ENCODE measurements at places on chromosomes 1 and 21. TPM values are rescaled to one million over a fixed set of nuclear protein-coding genes. Genes with fewer than 3 reads are reported as not detected.

DNA sequence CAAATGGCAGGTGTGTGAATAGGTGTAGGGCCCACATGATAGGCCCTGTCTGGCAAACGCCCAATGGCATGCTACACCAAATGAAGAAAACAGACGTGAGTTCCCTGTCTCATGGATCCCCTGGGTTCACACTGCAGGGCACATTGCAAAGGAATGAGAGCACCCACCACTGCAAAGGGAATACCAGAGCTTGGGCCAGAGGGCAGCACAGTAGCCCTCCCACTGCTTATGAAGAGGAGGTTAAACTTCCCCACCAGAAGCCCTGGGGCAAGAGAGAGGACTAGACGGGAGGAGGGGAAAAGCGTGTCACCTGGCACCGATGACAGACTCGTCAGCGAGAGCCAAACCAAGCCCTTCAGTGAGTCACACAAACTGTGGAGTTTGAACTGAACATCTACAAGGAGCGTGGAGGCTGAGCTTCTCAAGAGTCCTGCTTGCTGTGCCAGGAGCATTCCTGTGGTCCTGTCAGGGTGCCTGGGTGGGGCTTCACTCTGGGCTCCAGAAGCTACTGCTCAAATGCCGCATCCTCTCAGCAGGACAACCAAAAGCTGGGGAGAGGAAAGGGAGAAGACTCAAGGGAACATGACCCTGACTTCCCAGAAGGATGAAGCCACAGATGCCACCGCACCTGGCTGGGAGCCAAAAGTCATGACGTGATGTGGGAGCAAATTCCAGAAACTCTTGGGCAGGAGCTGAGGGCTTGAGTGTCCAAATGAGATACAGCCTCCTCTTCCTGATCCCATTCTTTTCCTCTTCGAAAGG is 61.1 kb downstream of the TOMM20 start:
- peak; percentile 88 for DNase-seq

GRCh38 chr1:20474333-20474975 is 11.6 kb downstream of the CAMK2N1 start:
- DNase-seq: no peak

DNA sequence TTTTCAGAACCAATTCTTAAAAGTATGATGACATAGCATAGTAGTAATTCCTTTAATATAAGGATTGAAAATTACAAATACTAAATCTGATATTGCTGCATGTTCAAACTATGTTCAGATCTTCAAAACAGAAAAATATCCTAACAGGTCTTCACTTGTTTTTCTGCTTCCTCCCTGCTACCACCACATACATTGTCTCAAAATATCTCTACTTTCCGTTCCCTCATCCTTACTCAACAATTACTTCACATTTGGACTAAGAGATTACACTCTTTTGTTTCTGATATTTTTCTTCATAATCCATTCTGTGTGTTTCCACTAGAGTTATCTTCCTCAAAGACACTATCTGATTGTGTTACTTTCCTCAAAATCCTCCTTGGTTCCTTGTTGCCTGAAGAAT is 125.1 kb downstream of the NEK7 start:
- no peak for DNase-seq

DNA sequence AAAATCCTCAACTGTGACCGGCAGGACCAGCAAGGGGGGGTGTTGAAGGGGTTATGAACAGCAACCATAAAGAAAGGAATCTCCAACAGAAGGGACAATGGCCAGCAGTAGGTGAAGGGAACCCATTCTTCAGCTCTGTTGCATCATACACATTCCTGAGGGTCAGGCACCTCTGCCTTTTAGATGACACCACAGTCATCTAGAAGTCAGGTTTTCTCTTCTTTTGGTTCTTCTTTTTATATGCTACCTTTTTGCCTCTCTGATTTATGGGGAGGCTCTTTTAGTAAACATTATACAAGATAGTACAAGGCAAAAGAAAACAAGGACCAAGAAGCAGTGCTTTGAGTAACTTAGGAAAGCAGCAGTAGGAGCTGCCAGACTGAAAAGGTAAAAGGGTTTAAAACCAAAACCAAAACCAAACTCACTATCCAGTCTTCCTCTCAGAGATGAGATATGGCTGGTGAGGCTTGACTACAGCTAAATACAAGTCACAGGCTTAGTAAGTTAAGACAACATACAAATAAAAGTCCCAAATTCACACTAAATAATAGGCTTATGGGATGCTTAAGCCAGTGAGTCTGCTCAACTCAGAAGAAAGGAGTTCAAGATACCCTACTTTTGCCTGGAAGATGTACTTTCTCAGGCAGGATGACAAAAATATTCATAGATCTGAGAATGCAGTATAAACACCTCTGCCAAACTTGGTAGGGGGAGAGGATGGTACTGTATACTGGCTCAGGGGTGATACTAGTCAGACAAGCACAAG is 4.1 kb downstream of the TEX38 start:
- no peak for DNase-seq

GRCh38 chr1:212878418-212878817 is 20.3 kb downstream of the FLVCR1 start:
- DNase-seq: no peak

GRCh38 chr1:242243472-242243871 is 244.6 kb upstream of the MAP1LC3C start:
- peak; percentile 55 for DNase-seq

The ABCG1 gene
- 16.0 TPM for polyA plus RNA-seq

The ANXA9 gene
- polyA plus RNA-seq: 8.3 TPM

DNA sequence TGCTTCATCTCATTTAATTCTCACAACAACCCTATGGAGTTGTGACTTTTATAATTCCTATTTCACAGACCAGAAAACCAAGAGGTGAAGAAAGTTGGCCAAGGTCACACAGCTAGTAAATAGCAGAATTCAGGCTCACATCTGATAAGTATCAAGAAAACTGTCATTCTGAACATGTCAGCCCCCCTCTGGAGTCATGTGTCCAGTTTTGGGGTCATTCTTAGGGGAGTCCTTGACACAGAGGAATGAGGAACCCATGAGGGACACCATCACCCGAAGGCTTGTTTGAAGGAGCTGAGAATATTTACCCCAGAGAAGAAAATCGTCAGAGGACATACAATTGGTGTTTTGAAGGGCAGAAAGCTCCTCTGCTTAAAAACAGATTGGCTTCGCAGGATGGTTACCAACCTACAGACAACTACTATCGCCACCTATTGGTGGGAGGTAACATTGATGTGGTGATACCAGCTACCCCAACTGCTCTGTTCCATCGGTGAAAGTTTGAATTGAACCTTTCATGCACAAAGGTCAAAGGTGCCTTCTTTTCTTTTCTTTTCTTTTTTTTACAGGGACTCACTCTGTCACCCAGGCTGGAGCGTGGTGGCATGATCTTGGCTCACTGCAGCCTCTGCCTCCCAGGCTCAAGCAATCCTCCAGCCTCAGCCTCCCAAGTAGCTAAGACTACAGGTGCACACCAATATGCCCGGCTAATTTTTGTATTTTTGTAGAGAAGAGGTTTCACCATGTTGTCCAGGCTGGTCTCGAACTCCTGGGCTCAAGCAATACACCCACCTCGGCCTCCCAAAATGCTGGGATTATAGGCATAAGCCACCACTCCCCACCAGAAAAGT is 31.3 kb downstream of the NCMAP start:
- DNase-seq: no peak

GRCh38 chr1:168608796-168609715 is 32.7 kb downstream of the XCL1 start:
- DNase-seq: no peak

- no peak for DNase-seq
Observed at GRCh38 chr21:34807146-34807880, 138.5 kb downstream of the CLIC6 start.

DNA sequence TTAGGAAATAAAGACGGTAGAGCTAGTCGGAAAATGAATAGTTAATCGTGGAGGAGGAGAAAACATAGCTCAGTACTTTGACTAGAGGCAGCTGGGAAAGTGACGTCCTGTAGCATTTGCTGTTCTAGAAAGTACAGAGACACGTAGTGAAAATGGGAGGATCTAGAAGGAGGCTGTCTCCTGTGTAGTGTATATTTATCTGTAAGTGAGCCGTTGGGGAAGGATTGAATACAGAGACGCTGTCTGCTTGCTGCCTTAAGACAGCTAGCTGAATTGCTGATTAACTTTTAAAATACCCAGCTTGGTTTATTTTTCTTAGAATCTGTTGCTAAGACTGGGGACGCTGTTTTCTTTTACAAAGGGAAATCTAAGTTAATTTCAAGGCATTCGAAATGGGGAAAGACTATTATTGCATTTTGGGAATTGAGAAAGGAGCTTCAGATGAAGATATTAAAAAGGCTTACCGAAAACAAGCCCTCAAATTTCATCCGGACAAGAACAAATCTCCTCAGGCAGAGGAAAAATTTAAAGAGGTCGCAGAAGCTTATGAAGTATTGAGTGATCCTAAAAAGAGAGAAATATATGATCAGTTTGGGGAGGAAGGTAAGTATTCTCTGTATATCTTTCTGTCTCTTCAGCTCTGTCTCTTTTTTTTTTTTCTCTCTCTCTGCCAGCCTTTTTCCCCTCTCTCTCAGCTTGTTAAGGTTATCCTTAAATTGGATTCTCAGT is at the start of gene DNAJB4:
Gene DNAJB4, plus strand, starts transcription at position 221 of the 729 bp plus-strand sequence. Its CDS starts 172 bp downstream, at position 393.
- peak; percentile 85 for DNase-seq

- no peak for DNase-seq
Observed at GRCh38 chr1:172585348-172585747, 52.4 kb downstream of the SUCO start.

DNA sequence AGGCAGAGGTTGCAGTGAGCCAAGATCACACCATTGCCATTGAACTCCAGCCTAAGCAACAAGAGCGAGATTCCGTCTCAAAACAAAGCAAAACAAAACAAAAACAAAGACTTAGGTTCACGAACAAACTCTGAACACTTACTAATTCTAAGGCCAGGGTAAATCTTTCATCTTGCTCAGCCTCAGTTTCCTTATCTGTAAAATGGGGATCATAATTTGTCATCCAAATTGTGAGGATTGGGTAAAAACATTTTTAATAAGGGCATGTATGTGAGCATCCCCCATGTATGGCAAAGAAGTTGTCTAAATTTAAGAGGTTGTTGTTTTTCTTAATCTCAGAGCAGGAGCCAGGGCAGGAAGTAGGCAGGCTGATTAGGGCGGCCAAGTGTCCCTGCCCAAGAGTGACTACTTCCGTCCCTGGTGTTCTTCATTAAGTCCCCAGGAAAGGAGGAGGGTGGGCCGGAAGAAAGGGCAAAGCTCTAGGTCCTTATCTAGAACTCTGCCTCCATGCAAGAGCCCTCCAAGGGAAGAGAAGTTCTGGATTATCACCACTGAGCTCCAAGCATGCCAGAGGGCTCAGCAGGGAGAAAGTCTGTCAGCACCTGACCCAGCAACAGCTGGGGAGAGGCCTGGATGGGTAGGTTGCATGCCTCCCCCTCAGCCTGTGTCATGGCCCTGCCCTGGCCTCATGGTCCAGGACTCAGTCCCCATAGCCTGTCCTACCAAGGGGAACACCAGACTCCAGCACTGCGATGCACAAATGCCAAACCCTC is 49.9 kb upstream of the CLIC4 start:
- no peak for DNase-seq

DNA sequence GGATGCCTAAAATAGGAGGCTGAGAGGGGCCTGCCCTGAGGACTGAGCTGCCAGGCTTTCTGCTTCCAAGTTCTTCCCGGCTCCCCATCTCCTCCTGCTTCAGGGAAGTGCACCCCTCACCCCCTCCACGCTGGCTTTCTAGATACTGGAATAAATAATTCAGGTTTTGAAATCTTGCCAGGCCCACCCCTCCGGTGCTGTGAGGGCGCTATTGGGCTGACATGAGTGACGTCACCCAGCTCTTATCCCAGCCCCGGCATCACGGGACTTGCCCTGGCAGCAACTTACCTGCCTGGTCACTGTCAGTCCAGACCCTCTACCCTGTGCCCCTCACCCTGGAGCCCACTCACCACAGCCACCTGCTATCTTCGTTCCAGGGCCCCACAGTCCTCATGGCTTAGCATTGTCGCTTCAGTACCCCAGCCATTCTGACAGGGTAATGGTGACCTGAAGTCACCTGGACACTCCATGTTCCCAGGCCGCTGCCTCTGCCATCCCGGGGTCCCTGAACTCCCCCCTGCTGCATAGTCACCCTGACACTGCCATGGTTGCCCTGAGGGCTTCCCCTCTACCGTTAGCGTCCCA is 819 bp upstream of the GPR3 start:
- DNase-seq: peak; percentile 83

The DYNLT5 gene
- polyA plus RNA-seq: 43.3 TPM

DNA sequence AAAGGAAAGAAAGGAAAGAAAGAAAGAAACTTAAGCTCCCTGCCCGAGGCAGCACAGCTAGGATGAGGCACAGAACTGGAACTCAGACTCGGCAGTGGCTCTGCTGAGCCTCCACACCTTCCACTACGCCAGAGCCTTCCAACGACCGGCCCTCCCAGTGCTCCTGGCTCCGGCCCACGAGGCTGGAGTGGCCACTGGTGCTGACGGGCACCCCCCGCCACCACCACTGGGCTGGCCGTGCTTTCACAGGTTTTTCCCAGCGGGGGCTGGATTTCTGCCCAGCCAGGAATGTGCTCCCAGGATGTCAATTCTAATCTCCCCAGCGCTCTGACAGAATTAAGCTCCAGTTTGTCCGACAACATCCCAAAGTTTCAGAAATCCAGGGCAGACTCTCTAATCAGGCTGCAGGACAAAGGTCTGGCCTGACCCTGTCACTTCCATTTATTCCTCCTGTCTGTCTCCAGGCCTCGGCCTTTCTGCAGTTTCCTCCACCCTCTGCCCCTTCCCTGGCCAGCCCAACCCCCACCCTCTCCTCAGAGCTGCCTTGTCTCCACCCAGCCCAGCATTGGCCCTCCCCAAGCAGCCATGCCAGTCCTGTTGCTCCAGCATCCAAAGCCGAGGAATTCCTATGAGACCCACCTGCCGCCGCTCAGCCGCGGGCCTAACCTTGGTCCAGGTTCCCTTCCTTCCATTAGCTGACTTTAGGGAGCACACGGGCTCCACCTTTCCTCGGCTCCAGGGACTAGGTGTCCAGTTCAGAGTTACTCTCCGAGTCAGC is 81.9 kb downstream of the CASZ1 start:
- DNase-seq: no peak

DNA sequence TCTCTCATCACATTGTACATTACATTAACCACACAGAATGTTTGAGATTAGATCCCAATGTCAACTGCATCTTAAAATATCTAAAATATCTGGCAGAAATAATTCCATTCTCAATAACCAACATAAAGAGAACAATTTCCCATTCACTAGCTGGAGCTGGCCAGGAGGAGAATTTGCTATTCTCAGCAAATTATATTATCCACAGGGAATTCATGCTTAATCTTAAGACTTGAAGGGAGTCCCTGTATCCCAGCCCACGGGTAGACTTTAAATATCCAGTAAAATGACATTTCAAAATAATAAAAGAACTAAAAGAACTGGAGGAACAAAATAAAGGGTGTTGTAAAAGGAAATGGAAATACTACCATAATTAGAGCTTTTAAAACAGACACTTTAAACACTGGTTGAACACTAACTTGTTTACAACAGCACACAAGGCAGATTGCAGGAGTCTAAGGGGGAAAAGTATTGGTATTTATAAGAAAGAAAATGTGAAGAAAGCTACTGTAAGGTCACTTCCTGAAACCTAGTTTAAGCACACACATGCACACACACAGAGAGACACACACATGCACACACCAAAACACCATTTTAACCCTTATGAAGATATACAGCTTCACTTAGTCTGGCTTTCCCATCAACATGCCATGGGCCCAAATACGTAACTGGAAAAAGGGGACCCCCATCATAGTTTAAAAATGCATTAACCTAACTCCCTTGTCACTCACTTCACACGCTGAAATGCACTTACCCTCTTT is 107.0 kb downstream of the PTPN14 start:
- no peak for DNase-seq

Measured in spinal cord (tissue), 10 donors.